ENCODE measurements at places on chromosomes 6 and 20. TPM values are rescaled to one million over a fixed set of nuclear protein-coding genes. Genes with fewer than 3 reads are reported as not detected.

Gene GPX5
- polyA plus RNA-seq: not detected

Gene PTCHD4
- not detected for polyA plus RNA-seq

Gene SLC12A5
- 0.67 TPM for polyA plus RNA-seq

Gene SLC25A27
- 7.9 TPM for polyA plus RNA-seq

Gene PSORS1C2
- 0.16 TPM for polyA plus RNA-seq

Gene L3MBTL1
- 12.3 TPM for polyA plus RNA-seq

Gene UBD
- polyA plus RNA-seq: not detected

DNA sequence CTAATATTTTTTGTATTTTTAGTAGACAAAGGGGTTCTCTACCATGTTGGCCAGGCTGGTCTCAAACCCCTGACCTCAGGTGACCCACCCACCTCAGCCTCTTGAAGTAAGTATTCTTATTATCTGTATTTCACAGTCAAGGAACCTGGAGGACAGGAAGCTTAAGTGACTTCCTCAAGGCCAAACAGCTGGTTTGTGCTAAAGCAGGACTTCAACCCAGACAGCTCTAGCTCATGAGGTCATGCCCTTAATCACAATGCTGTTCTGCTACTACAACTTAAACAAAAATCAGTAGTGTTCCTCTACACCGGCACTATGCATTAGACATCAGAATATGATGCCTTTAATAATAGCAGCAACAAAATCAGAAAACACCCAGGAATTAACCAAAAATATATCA lies 168.9 kb downstream of the ADGB start:
- no peak for DNase-seq

DNA sequence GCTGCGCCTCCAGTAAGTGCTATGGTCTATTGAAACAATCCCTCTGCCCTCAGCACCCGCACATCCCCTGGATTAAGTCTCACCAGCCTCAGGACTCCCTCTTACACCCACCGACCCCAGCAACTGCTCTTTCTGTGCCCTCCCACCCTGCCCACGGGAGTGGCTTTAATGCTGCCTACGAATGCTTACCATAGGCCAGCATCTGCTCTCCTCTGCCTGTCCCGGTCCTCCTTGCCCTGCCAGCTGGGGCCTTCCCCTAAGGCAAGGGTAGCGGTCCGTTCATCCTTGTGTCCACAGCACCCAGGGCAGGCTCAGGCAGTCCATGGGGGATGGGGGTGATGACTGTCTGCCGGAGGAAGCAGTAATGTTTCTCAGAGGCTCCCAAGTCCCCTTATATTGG lies 4.1 kb downstream of the EBF4 start:
- no peak for DNase-seq

DNA sequence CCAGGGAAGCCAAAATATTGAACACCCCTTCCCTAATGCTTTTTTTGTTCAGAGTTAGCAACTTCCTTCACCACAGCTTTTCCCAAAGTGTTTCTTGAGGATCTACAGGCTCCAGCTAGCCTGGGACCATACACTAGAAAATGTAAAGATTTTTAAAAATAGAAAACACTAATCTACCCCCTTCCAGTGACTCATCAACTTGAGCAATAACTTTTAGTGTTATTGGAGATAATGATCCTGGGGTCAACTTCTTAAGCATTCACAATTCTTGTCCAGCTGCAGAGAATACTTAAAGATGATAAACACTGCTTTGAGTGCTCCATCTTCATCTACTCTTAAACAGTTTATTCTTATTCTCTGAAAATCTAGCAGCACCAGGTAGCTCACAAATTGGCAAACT lies 131.6 kb downstream of the COL9A1 start:
- DNase-seq: no peak

DNA sequence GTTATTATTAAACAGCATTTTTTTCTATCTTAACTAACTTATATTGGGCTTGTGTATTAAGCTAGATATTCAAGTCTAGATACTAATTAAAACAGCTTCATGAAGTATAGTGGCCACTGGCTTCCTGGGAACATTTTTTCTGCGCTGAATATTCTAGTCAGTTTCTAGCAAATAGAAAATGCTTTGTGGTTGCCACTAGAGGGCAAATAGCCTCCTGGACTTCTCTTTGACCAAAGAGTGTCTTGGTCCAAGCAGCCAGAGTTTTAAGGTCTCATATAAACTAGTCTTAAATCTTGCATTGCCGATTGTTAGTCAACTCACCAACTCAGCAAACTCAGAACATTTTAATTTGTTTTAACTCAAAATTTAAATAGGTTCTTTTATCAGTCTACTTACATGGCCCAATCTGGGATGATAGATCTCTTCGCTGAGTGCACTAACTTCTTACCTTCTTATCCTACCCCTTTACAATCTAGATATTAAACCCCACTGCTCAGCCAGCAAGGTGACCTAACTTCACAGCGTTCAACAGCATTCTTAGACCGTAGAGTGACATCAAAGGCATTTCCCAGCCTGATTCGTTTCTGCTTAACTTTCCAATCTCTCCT lies 24.6 kb upstream of the ID4 start:
- DNase-seq: peak; percentile 9

- DNase-seq: no peak
These were observed 4.0 kb downstream of the EEF1A1 start for GRCh38 chr6:73516514-73517489.

DNA sequence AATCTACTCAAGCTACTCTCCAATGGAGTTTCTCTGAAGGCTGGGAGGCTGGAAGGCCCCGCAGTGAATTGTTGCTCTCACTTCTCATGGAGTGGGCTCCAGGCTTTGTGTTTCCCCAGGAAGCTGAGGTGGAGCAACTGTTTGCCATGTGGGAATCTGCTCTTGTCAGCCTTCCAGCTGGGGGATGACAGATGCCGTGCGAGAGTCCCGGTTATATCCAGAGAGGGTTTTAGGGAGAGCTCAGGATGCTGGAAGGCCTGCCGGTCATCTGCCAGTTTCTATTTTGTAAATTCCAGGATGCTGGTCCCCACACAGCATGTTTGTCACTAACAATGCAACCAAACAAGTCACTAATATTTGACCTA lies 98.2 kb upstream of the NAA20 start:
- DNase-seq: no peak

DNA sequence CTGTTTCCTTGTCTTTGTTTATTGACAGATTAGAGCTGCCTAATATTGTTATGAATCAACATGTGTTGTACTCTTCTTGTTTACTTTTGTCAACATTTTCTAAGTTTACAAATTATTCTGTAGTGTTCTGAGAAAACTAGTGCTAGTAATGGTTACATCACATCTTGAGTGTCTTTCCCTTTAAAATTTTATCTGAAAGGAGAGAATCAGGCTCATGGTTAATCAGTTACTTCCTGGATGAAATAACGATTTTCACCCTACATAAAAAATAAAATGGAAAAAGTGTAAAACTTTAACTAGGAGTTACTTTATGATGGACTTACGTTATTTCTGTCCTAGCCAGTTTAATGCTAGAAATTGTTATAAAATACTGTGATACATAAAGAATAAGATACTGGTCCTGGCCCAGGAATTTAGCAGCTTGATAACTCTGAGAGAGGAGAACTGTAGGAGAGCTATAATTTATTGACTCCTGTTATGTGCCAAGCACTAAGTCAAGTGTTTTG lies 26.4 kb upstream of the BMP5 start:
- DNase-seq: no peak

- DNase-seq: no peak
These were observed 6.6 kb downstream of the TREML2 start for GRCh38 chr6:41194386-41194785.

- no peak for DNase-seq
These were observed 165.1 kb downstream of the PREX1 start for GRCh38 chr20:48662711-48663110.

DNA sequence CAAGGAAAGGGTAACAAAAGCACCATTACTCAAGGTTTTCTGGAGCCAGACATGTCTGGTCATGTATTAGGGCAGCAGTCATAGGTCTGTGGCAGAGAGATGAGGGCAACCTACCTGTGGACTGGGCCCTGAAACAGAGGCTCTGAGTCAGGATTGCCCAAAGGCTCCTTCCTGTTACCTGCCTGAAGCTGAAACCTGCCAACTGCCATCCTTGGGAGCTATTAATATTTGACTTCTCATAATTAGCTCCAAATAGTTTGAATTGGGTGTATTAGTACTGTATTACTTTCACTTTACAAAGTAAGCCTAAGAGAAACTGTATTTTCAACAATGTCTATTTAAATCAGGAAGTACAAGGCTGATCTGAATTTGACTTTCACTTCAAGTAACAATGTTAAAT lies 72.0 kb upstream of the TBX18 start:
- no peak for DNase-seq

DNA sequence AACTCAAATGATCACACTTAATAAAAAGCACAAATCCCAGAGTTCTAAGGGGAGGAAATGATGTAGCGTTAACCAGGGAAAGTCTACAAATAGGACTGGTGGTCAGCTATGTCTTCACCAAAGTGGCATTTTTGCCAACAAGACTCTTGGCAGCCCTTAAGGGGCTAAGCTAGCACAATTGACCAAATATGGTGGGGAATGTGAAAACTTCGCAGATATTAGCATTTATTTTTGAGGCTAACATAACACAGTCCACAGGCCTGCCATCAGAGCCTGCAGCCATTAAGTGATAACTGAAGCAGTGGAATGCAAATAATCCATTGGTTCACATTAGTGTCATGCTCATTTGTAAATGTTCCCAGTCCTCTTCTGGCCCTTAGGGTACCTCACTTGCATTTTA lies 274.6 kb downstream of the FOXC1 start:
- no peak for DNase-seq

DNA sequence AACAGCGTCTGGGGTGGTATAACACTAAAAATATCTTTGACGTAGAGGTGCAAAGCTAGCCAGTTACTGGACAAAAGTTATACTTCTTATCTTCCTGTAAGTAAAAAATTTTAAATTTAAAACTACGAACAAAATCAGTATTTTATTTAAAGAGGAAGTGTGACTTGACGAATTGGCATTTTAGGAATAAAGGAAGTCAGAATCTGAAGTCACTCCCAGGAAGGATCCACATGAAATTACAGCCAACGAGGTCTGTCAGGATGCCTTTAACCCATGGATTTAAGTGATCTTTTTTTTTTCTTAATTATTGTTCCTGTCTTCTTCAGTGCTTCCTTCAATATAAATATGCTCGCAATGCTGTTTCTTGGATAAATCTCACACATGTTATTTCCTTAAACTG lies 27.2 kb upstream of the SNX9 start:
- no peak for DNase-seq

- DNase-seq: no peak
These were observed 71.5 kb downstream of the BTBD3 start for GRCh38 chr20:11989018-11989771.

- DNase-seq: no peak
These were observed 41.2 kb downstream of the SLC35D3 start for GRCh38 chr6:136963259-136963658.

GRCh38 chr6:15475872-15476271 lies 187.0 kb downstream of the DTNBP1 start:
- no peak for DNase-seq

GRCh38 chr6:24990236-24990845 lies 54.6 kb upstream of the RIPOR2 start:
- no peak for DNase-seq

Data from muscle of arm (tissue), 14 donors.